ENCODE measurements at places on chromosomes 11 and 22.

GRCh38 chr11:120706257-120706656 lies 194.7 kb downstream of the GRIK4 start:
- DNase-seq = no peak

GRCh38 chr22:32874976-32875375 lies 73.5 kb downstream of the TIMP3 start:
- no peak for DNase-seq

- DNase-seq = no peak
These were observed 10.1 kb upstream of the MRPL23 start for GRCh38 chr11:1936781-1937615.

GRCh38 chr11:85815186-85815931 lies 4.4 kb upstream of the SYTL2 start:
- DNase-seq = no peak

GRCh38 chr11:113189909-113190667 lies 124.3 kb upstream of the TTC12 start:
- no peak for DNase-seq

- peak; percentile 6 for DNase-seq
These were observed 801 bp downstream of the SESN3 start for GRCh38 chr11:95229993-95230809.

DNA sequence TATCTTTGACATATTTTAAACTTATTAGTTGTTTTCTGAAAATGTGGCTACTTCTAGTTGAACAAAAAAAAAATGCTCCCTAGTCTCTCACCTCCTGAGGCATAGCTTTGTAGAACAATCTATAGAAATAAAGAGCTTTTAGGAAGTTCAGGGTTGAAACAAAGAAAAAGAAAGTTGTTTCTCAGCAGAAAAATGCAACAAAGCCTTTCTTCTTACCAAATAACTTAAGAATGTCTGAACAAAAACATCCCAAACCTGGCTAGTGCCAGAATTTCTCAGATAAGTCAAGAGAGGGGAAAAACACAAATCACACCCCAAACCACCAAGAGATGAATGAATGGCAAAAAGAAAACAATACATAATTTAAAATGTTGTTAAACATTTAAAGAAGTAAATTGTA lies 114.1 kb downstream of the MAML2 start:
- no peak for DNase-seq

- DNase-seq = no peak
These were observed 6.0 kb upstream of the LMO2 start for GRCh38 chr11:33897761-33898375.

All from activated T-helper 1 cell treated with Interleukin-2 at 50 U/mL for 16 hours (primary cell).